Stimulated activated CD4-positive, alpha-beta T cell treated with anti-CD3 and anti-CD28 coated beads, TNF-alpha, amount 100 ng/mL, for 1 hour (primary cell): ENCODE measurements at places on chromosomes 2 and 18.

- DNase-seq: no peak
Measured at GRCh38 chr2:190477661-190478454, 56.7 kb downstream of the NEMP2 start.

DNA sequence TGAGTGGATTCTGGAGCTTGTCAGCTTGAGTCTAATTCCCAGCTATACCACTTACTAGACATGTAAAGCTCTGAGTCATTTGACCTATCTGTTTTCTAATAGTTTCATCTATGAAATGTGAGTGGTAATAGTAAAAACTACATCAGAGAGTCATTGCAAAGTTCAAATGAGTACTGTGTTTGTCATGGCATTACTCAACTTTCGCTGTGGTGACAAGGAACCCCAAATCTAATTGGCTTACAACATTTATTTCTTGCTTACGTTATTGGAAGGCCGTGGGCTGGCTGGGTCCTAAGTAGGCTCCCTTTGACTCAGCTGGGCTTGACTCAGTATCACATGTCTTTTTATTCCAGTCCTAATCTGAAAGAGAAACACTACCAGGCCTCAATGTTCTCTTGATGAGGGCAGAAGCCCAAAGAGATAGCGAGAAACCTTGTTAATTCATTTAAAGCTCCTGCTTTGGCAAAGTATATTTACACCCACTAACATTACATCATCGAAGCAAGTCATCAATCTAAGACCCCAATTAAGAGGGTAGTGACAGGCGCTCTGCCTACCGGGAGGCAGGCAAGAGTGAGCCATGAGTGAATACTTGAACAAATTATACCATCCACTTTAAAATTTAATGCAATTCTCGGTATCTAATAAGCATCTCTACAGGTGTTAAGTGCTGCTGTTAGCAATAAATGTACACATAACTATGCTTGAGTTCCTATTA lies 431.8 kb upstream of the SPHKAP start:
- no peak for DNase-seq

DNA sequence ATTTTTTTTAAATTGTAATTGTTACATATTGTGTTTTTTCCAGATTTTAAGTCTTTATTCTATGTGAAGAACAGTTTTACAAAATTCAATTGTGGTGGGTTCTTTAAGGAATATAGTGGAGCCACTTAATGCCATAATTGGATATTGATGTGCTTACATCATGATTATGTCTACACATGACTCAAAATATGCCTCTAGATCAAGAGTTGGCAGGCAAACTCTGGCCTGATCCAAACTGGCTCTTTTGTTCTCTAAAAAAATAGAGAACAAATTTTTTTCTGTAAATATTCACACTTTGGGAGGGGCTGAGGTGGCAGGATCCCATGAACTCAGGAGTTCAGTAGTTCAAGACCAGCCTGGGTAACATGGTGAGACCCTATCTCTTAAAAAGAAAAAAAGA lies 8.3 kb downstream of the EHBP1 start:
- no peak for DNase-seq

DNA sequence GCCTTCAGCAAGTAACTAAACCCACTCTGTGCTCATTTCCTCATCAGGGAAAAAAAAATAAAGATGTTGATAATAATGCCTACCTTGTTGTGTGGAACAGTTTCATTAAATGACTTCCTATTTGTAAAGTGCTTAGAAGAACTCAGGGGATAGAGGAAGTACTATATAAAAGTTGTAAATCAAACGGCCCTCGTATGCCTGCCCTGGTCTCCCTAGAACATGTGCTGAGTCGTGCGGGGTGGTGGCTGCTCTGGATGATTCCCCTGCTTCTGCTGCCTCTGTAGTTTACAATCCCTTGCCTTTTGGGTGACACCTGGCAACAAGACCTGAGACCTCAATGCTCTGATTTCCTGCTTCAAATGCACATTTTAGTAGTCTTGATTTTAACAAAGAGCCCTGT lies 170.0 kb downstream of the CERS6 start:
- no peak for DNase-seq
